ENCODE measurements at places on chromosomes 1 and 21.

DNA sequence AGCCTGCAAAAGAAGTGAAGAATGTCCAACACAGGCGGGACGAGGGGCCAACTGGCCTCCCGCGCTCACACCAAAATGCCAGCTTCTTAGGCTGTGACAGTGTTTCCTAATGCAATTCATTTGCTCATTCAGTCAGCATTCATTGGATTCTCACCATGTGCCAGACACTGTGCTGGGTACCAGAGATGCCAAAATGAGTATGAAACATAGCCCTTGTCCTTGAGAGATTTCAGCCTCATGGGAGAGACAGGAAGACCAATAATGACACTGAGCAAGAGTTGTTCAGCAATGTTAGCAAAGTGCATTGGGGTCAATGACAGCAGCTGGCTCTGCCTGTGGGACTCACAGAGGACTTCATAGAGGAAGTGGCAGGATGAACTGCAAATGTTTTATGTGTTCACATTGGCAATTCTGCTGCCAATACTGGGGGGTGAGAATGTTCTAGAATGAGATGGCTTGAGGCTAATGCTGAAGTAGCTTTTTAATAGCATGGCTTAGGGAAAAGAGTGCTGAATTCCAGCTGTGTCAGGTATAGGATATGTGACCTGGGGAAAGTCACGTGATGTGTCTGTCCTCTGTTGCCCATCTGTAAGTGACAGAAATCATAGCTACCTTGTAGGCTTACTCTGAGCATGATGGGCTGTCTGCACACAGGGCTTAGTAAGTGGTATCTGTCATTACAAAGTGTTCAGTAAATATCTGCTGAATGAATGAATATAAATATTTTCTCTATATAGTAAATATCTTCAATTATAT is 58.3 kb upstream of the KIF26B start:
- DNase-seq, result no peak

GRCh38 chr1:63668298-63668697 is 75.1 kb downstream of the PGM1 start:
- DNase-seq, result no peak

DNA sequence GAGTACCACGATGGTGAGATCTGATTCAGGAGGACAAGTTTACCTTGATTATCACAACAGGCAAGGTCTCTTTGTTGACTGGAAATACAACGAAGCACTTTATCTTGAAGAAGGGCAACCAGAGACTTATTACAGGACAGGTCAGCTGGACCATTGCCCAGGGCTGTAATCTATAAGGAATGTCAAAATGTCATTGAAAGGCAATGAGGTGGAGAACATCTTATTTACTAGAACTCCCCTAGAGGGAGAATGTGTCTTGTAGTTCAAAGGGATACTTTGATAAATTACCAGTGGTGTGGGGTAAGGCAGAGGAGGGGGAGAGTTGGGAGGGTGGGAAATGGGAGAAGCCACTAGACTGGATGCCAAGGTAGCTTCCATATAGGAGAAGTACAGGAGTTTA is 212.3 kb downstream of the NCAM2 start:
- DNase-seq, result no peak

DNA sequence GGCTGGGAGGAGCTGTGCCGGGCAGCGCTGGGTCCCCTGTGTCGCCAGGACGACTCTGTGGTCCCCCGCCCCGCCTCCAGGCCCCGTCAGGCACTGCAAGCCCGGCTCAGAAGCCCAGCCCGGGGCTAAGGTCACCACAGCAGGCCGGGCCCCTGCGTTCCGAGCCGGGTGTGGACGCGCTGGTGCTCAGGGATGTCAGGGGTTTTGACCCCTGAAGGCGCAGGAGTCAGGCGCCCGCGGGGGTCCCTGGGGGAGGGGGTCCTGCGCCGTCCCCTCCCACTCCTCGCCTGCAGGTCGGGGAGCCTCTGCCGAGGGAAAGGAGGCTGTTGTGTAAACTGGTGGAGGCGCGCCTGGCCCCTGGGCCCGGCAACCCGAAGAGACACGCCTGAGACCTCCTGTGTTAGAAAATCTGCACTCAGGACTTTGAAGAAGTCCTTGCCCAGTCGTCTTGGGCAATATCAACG is 23.7 kb upstream of the TMEM54 start:
- no peak for DNase-seq

GRCh38 chr1:29164588-29164987 is 17.1 kb downstream of the SRSF4 start:
- no peak for DNase-seq

- no peak for DNase-seq
These were observed 20.5 kb downstream of the HSPG2 start for GRCh38 chr1:21916447-21917238.

DNA sequence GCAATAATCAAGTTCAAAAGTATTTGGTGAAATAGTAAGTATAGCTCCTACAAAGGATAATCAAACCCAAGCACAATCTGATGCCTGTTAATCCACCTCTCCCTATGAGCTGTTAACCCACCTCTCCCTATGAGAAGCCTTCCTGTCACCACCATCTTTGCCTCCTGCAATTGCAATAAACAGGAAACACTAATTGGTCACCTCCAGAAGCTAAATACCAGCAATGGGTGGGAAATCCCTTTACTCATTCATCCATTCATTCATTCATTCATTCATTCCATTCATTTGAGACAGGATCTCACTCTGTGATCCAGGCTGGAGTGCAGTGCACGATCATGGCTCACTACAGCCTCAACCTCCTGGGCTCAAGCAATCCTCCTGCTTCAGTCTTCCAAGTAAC is 132.8 kb downstream of the RERE start:
- DNase-seq, result no peak

GRCh38 chr1:47618830-47619229 is 181.0 kb downstream of the FOXD2 start:
- no peak for DNase-seq

- no peak for DNase-seq
These were observed 5.7 kb upstream of the KCNE1 start for GRCh38 chr21:34517491-34518245.

DNA sequence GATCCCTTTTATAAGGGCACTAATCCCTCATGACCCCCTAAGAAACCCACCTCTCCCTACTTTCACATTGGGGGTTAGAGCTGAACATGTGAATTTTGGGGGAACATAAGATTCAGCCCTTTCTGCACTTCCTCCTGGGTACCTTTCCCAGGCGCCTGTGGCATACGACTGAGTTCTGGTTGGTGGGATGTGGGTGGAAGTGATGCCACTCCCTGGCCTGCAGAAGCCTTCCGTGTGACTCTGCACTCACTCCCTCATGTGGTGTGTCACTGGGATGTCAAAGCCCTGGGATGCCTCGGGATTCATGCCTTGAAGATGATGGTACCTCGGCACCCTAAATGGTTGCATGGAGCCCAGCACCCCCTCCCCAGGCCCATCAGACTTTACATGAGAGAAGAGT is 28.3 kb upstream of the VASH2 start:
- no peak for DNase-seq

DNA sequence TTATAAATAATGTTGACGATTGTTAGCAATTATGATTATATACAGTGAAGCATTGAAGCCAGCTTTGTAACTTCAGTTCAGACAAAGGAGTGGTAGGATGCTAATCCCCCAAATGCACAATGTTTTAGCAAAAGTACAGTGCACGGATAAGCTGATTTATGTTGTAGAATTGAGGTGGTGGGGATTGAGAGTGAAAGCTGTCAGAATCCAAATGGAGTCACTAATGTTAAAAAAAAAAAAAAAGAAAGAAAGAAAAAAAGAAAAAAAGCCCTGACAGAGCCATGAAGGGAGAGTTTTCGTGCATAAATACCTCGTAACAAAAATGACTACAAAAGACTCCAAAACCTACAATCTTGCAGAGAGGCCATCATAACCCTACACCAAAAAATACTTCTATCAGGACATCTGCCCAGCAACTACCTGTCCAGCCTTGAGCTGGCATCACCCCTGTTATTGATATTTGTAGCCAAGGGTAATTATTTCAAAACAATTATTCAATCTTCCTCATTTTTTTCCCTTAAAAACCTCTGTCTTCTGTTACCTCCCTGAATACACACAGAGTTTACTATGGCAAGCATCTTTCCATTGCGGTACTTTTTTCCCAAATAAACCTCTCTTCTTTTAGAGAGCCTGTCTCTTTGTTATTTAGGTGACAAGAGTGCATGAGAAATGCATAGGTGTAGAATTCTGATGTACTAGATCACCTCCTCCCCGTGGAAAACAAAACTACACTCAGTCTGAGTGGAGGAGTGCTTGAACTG is 2.5 kb upstream of the TRIM67 start:
- no peak for DNase-seq

DNA sequence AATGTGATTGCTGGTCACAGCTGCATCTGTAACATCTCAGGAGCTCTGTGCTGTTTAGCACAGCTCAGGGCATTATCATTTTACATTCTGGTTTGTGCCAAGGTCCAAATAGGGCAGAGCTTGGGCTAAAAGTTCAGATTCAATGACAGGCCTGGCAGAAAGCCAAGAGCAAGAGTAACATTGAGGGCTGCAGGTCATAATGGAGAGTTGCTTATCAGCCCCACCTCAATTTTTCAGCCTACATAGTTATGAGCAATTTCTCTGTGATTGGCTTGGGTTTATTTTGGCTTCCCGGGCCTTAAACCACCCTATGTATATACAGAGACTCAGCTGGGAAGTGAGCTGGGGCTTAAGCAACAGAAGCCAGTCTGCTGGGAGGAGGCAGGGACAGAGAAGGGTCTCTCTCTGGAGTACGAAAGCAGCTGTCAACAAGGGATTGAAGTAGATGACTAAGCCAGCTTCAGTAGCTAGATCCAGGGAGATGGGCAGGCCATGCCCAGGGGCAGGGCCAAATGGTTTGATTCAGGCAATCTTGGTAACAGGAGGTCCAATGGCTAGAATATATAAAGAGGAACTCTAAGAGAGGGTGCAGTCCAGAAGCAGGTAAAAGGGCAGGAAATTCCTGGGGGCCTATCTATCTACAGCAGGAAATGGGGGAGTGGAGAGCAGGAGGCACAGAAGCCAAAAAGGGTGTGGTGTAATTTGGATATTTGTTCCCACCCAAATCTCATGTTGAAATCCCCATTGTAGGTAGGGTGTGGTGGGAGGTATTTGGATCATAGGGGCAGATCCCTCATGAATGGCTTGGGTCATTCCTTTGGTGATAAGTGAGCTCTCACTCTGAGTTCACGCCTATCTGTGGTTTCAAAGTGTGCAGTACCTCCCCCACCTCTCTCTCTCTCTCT is 49.0 kb downstream of the BRINP2 start:
- DNase-seq, result no peak

GRCh38 chr1:192747301-192747700 is 61.5 kb upstream of the RGS2 start:
- no peak for DNase-seq

DNA sequence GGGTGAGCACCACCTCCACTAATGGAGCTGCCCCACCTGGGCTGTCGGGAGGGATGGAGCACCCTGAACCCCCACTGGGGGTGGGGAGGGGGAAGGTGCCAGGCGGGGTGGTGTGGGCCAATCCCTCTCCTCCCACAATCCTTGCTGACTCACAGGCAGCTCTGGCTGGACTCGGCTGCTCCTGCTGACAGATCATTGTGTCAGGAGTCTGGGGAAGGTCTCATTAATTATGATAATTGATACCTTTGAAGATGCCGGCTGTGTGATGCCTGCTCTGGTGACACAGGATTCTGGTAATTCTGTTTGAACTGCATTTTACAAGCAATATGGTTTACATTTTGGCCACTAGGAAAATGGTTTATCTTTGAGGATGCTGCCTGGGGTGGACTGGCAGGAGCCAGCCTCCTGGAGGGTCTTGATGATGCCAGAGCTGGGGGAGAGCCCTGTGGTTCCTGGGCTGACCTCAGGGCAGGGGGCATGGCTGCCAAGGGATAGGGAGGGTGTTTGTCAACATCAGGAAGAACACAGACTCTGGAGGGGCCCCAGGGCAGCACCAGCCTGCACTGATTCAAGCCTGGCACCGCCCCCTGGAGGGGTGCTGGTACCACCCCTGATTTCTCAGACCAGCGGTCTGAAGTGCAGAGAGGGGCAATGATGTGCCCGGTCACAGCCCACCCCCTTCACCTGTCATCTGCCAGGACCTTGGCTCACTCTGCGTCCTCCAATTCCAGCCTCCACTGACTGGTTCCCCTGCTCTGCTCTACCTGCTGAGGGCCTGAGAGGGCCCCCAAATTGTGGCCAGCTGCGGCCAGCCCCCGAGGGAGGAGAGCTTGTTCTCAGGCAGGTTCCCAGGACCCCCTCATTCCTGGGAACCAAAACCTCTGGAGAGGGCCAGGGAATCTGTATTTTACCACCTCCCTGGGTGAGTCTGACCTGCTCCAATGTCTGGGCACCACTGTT is 338.8 kb downstream of the MATN1 start:
- no peak for DNase-seq

DNA sequence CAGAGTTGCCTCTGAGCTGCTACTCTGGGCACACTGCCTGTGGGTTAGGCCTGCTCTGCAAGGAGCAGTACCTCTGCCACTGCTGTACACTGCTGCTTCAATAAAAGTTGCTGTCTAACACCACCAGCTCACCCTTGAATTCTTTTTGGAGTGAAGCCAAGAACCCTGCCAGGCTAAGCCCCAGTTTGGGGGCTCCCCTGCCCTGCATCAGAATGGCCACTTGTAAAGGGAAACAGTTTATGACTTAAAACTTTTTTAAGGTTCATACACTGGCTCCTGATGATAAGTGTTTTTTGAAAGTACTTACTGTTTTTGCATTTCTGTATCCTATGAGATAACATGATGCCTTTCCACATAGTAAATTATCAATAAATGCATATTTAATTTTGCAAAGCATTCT is 310.0 kb downstream of the LMO4 start:
- DNase-seq, result no peak

DNA sequence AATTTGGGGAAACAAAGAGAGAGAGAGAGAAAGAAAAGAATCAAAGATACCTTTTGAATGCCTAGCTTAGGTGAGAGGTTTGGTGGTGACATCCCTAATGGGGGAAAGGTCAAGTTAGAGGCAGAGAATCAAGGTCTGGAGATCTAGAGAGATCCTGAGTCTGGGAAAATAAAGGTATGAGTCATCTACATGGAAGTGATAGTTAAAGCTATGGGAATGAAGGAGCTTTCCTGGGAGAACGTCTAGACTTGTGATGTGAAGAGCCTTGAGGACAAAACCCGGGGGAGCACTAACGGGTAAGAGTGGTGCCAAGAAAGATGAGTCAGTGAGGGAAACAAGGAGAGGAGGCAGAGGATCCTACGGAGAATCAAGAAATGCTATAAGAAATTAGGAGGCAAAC is 110.8 kb upstream of the RUNX1 start:
- no peak for DNase-seq

GRCh38 chr1:147077936-147078605 is 94.2 kb downstream of the PRKAB2 start:
- DNase-seq, result no peak

DNA sequence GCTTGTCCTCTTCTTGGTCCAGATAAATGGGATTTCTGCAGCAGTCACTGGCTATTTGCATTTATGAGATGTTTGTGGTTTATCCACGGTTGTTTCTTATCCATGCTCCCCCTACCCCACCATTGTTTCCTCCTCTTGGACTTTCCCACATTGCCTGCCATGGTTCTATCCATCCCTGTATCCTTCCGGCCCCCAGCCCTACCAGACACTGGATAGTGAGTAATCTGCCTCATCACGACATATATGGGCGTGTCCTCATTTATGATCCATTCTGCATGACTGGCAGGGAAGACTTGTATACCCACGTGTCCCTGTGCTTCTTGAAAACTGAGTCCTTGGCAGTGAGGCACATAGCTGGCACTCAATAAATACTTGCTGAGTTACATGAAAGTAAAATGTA is 40.1 kb downstream of the CACNA1S start:
- DNase-seq, result no peak
